ENCODE measurements at places on chromosomes 5 and 9.

- DNase-seq: no peak
Observed at GRCh38 chr5:2575871-2576270, 175.6 kb downstream of the IRX2 start.

GRCh38 chr5:35182910-35183535, 47.3 kb downstream of the PRLR start:
- DNase-seq: peak; percentile 84

DNA sequence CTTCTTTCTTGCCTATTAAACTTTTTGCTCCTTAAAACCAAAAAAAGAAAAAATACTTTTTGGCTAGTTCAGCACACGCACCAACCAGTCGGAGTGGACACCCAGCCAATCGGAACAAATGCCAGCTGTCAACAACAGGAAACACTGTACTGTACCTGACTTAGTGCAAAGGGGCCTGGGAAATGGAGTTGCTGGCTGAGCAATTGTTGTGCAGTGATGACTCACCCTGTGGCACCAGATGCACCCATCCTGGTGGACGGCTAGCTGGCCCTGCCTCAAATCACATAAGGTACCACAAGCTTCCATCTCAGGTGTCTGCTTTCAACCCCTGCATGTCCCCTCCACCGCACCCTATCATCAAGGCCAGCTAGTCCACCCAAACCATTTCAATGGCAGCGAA, 20.9 kb downstream of the FOXE1 start:
- no peak for DNase-seq

DNA sequence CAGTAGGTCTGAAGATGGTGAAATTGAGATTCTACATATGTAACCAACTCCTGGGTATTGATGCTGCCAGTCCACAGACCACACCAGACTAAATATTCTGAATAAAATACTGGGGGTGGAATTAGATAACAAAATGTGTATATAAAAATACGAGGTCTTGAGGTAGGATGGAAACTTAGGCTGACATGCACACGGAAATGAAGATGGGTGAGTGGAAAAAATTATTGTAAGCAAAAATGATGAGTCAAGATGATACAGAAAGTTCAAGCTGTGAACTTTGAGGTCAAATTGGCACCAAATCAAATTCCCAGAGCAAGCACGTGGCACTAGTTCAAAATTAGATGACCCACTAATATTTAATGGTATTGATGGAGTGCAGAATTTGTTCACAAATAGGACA, 713.4 kb upstream of the ACO1 start:
- DNase-seq: no peak

- no peak for DNase-seq
Observed at GRCh38 chr5:68377733-68378132, 162.2 kb downstream of the PIK3R1 start.

DNA sequence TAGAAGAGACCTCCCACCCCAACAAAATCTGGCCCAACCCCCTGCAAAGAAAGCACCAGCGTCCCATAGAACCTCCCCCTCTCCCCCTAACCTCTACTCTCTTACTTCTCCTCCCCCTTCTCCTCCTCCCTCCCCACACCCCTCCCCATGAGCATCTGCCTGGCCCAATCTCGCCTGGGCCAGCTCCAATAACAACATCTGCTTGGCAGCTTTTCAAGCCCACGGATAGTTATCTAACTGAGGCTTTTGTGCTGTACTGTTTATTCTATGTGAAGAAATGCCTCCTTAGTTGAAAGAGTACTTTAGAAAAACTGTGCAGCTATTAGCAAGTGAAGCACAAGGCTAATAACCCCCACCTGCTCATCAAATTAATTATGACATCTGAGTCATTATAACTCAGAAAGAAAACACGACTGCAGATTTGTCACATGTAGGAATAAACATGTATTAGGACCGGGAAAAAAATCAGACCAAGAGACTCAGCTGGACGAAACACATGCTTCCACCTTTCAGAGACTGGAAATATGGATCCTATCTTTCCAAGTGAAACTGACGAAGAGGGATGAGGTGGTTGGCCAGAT, 42.8 kb downstream of the NFIB start:
- peak; percentile 47 for DNase-seq

GRCh38 chr5:172453206-172453985, 929 bp downstream of the SH3PXD2B start:
- DNase-seq: peak; percentile 84

GRCh38 chr9:95880021-95880690, 4.7 kb downstream of the ERCC6L2 start:
- no peak for DNase-seq

DNA sequence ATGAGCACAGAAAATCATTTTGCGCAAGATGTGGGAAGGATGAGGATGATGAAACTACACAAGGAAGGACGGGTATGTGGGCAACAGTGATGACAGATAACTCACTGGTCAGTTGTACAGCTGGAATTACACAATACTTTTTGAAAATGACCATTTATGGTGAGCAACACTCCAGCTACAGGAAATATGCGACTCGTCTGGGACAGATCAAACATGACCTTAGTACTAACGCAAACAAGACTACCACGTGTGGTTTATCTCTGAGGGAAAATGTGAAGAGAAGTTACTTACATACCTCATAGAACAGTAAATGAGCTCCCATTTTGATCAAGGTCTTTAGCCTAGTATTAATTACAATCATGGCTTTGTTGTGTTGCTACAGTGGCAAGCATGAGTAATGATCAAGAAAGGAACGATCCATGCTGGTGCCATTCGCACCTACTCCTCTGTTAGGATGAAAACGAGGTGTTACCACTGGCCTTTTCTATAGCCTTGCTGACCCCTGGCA, 456.9 kb downstream of the BNC2 start:
- no peak for DNase-seq

- no peak for DNase-seq
Observed at GRCh38 chr9:119795395-119795794, 426.2 kb upstream of the BRINP1 start.

- peak; percentile 21 for DNase-seq
Observed at GRCh38 chr9:91580136-91580535, 156.5 kb upstream of the NFIL3 start.

GRCh38 chr5:146699664-146700418, 178.7 kb downstream of the PPP2R2B start:
- DNase-seq: no peak

DNA sequence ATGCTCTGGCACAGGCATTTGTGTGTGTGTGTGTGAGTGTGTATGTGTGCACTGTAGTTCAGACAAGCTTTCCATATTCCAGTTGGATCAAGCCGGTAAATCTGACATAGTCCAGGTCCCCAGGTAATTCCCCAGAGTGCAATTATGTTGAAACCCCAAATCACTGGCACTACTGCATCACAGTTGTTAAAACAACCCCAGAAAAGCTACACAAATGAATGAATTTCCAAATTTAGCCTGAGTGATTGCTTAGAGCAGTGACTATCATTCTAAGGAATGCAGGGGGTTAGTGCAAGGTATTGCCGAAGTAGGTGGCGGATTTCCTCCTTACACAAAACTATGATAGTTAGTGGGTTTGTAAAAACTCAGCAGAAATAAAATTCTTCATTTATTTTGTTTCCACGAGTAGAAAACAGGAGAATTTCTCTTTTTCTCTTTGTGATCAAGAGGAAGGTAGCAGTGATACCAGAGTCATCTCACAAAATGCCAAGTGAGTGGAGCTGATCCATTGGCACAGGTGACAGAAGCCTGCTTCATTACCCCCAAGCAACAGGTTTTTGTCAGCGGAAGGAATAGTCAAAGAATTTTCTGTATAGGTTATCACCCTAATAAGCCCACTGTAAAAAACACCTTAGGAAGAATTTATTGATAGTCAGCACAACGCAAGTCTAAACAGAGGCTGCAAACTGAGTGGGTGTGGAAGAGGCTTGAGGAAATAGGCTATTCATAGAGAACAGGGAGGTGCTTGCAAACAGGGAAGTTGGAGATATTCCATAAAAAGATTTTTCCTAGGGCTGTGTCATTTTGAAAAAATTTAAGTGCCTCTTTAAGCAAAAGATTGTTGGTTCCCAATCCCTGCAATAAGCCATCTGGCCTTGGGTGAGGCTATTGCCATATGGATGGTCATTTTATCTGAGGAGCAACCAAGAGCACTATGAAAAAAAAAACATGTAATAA, 385.1 kb downstream of the CHSY3 start:
- DNase-seq: no peak

DNA sequence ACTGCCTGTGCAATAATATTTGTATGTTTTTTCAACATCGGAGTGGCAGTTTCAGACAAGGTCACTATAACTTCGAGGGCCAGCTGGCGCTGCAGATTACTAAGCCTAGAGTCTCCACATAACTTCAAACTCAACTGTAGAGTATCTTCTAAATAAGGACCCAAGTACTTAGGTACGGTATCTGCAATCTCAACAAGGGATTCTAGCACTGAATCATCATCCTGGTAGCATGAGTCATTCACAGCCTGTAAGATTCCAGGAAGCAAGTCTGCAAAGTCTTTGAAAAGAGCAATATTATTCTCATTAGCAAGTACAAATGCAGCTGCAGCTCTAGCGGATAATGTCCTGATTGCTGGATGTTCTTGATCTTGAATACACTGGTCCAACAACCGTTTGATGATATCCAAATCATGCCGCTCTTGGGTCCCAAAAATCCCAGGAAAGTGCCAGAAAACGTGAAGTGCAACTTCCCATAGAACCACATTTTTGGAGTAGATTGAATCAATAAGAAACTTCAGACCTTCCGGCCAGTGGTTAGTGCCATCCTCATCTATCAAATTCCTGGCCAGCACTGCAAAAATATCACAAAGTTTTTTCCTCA, 654 bp downstream of the RANBP6 start:
- no peak for DNase-seq

DNA sequence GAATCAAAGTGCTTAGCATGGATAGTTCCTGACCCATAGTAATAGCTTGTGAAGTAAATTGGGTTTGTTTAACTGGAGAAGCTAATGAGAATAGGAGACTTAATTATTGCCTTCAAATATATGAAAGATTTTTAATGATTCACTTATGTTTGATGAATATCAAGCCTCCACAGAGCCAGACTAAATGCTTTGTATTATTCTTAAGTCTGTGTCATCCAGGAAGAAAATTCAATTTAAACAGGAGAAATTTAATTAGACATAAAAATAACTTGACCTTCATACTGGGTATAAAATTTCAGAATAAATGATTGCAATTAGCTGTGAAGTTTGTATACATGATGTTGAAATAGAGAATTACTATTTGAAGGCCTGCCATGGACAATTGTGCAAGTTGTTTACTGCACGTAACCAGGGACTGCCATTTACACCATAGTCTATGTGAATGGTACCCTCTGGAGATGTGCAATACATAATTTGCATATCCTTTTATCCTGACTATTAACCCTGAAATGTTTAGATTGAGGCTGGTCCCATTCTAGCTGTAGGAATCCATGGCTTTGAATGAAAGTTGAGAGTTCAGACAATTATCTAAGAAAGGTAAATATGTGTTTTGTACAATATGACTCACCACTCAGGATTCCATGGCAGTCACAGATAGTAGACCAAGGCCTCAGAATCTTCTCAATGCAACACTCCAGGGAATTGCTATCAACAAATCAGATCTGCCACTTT, 133.5 kb upstream of the IL12B start:
- DNase-seq: no peak

GRCh38 chr5:127565586-127566270, 48.3 kb downstream of the PRRC1 start:
- DNase-seq: no peak

DNA sequence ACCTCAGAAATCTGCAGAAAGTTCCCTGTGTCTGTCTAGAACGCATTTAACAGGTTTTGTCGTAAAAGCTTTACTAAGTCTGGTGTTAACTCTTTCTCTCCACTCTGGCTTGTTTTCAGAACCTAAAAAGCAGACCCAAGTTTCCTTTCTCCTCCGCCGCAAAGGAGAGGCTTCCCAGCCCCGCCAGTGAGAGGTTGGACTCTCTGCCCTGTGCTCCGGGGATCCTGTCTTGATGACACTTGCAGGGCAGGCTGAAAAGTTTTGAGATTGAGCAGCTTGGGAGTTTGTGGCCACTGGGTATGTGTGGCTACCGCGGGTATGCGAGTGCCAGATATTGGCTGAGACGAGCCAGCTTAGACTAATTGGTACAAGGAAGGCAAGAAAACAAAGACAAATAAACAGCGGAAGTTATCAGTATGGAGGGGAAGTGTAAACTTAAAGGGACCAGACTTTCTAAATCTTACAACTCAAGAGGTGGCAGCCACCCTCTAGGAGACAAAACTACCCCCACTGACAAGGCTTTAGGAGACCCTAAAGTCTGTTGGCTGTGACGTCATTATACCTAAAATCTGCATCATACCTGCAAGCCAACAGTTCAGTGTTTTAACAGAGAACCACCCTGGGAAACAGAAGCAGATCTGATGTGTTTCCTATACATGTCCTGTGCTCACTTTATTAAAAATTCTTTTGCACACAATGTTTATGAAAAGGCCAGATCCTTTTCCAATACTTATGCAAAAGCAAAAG, 41.0 kb upstream of the PCDHB1 start:
- DNase-seq: no peak

GRCh38 chr5:155987265-155987810, 339.6 kb upstream of the SGCD start:
- DNase-seq: no peak

- no peak for DNase-seq
Observed at GRCh38 chr5:150062216-150062922, 24.0 kb downstream of the CSF1R start.

DNA sequence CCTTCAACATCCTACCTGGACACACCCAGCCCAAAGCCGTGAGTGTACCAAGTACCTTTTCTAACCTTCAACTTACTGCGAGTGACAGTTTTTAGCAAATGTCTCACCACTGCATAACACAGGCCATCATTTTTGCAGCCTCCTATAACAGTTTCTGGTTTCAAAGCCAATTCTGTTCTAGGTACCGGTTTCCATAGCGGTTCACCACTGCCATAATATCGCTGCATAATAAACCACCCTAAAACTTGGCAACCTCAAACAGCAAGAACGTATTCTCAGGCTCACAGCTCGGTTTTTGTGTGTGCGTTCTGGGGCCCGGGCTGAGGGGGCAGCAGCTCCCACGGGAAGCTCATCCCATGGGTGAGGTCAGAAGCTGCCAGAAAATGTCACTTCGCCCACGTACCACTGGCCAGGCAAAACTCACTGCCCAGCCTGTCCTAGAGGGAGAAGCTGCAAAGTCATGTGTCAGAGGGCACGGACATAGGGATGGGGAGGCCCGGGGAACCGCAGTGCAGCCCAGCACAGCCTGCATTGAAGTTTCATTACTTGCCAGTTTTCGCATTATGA, 15.9 kb upstream of the ADAMTS2 start:
- no peak for DNase-seq

DNA sequence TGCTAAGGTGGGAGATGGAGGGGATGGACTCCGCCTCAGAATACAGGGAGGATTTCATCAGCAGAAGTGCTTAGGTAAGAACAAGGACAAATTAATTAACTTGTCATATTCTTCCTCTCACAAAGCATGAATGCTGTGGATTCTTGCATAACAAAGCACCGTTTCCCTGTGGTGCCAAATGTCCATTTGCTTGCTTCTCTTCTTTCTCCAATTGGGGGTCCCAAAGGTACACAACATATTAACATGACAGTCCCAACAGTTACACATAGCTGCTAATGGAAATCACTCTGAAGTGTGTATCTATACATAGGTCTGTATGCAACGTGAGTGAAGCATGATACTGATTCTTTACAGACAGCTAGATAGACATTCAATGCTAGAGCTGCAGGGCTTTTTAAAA, 146.7 kb upstream of the EFNA5 start:
- peak; percentile 16 for DNase-seq

- DNase-seq: no peak
Observed at GRCh38 chr9:14752271-14752670, 29.7 kb upstream of the CER1 start.

Measured in GM23338 (cell line).